ENCODE measurements at places on chromosomes 11 and 22. TPM values are rescaled to one million over a fixed set of nuclear protein-coding genes. Genes with fewer than 3 reads are reported as not detected.
A peak's percentile ranks its signal among the peaks of the same experiment; 100 is the strongest.

DNA sequence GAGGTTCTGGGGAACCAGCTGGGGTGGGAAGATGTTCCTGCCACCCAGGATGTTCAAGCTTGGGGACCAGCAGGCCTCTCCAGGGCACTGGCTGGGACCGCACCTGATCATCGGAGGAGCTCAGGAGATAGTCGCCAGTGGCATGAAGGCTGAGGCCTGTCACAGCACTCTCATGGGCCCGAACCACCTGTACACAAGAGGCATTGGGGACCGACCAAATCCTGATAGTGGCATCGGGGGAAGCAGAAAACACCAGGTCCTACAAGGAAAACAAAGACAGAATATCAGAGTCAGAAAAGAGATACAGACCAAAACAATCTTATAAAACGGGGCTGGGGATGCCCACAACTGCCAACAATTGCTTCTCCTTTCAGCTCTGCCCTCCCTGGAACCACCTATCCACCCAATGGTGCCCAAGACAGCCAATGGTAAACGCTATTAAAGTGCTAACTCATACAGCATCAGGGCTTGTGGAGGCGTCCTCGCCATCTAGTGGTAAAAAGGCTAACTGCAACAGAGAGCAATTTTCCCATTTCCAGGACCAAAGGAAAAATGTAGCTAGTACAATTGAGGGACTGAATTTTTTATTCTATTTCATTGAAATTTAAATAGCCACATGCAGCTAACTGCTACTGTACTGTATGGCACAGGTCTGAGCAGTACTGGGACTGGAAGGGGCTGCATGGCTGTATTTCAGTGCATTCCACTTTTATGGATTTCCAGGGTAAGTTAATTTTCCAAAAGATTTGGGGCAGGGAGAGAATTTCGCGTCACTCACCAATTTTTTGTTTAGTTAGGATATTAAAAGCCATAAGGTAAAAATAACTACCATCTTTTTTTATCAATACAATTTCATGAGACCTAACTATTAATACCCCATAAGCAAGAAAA is 7.1 kb downstream of the PRPF19 start:
- DNase-seq, result peak; percentile 79

GRCh38 chr11:80862011-80862410 is 1421.2 kb upstream of the TENM4 start:
- DNase-seq, result no peak

GRCh38 chr22:36497910-36498665 is 8.8 kb downstream of the FOXRED2 start:
- DNase-seq, result no peak

DNA sequence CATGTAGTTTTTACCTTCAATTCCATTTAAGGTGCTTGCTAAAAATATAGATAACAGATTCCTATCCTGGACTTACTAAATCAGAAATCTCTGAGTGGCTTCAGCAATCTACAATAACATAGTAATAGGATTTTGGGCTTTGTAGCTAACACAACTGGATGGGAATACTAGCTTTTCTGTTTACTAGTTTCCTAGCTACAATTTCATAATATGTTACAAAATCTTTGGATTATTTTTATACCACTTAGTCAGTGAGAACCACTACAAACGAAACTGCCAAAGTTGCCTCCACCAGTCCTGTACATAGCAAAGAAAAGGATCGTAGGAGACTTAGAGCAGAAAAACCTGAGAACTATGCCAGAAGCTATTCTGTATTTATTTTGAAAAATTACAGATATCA is 87.7 kb upstream of the ANO3 start:
- DNase-seq, result peak; percentile 82

DNA sequence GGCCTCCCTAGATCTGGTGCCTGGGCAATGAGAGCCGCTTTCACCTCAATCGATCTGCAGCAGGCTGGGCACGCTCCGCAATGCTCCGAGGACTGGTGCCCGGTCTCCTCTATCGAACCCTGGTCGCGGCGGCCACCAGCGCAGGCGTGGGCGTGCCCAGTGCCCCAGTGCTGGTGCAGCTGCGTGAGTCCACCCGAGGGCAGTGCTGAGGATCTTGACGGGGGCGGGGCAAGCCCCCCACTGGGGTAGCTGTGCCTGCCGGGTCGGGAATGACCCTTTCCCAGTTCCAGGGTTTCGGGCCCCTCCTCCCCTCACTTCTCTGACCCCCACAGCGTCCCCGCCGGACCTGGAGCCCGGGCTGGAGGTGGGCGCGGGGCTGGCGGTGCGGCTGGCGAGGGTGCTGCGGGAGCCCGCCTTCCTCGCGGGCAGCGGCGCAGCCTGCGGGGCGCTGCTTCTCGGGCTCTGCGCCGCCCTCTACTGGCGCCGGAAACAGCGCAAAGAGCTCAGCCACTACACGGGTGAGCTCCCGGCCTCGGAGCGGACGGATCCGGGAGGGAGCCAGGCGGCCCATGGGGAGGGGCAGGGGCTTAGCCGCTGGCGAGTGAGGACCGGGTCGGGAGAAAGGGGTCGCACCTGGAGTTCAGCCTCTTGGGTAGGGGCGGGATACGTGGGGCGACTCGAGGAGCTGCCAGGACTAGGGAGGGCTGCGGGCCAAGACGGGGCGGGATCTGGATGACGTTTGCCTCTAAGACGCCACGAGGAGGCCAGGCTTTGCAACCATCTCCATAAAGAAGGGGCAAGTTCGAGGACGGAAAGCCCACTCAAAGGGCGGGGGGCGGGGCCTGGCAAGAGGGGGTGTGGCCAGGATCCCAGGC is 10.9 kb downstream of the ROBO3 start:
- peak; percentile 96 for DNase-seq

DNA sequence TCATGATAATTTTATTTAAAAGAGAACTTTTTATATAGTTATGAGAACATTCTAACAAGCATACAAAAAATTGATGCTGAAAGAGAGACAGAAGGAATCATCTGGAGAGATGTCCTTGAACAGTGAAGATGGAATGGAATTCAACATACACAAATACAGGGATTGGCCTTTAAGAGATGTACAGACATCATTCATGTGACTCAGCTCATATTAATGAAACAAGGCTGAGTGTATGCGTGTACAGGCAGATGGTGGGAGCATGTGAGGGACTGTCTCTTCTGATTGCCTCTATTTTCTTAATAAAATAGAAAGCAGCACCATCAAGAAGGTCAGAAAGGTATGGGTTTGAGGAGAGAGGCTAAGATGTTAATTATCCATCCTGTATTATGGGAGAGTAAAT is 793.3 kb downstream of the CNTN5 start:
- no peak for DNase-seq

NFAM1 gene
- not detected for total RNA-seq

Measured in fibroblast of the aortic adventitia (primary cell).